ENCODE measurements at places on chromosomes 3 and 15.

DNA sequence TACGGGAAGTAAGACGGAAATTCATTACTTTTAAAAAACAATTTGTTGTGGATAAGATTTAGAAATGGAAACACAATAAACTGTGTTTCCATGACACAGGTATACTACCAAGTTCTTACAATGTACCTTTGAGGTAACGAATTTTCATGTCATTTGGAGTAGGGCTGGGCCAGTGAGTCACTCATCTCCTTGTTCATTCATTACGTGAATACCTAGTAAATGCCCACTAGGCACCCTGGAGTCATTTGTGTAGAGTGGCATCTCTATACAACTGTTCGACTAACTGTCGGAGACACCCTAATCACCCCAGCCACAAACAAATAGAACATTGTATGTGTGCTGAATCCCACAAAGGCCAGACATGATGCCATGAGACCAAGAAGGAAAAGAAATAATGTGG lies 94.8 kb downstream of the IGF1R start:
- no peak for DNase-seq

- no peak for DNase-seq
These were observed 65.9 kb upstream of the C3orf80 start for GRCh38 chr3:160159341-160159740.

DNA sequence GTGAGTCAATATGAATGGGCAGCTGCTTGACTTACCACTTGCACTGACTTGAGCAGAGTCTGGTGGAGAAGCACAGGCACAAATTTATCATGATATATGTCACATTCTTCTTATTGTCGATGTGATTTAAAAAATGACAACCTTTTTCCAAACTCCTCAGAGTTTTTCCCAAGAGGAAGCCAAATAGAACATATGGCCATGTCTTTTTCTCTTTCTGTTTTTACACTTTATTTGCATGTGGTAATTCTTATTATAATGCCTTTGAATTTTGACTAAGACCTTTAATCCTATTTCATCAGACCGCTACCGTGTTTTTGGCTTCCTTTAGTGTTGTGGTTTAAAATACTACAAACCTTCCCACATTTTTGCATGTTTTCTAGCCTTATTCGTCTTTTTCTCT lies 666.2 kb downstream of the PDCD6IP start:
- DNase-seq, result no peak

DNA sequence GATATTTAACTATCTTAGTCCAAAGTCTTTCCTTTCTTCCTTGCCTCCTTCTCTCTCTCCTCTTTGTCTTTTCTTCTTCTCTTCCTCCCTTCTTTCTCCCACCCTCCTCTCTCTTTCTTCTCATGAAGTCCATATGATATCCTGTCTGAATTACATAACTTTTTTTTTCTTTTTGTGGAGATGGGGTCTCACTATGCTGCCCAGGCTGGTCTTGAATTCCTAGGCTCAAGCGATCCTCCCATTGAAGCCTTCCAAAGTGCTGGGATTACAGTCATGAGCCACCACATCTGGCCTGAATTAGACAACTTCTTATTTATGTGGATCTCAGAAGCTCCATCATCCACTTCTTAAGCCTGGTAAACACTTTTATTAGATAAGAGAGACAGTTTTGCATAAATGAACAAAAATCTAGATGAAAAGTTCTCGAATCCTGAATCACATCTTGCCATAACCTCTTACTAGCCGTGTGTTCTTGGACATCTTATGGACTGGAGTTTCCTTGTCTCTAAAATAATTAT lies 206.5 kb downstream of the LPP start:
- no peak for DNase-seq

DNA sequence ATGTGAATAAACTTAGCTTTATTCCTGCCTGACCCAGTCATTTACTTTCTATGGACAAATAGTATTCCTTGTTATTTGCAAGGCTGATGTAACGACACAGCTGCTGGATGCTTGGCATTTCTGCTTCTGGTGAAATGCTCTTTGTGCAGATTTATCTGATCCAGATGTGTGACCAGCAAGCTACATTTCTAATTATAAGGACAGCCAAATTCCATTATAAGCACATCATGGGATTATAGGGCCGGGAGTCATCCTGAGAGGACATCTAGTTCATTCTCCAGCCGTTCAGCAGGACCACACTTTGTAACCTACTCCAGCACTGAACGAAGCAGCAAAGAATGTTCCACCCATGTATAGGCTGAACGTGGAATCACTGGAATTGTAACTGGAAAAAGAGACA lies 42.9 kb downstream of the FNDC3B start:
- no peak for DNase-seq

DNA sequence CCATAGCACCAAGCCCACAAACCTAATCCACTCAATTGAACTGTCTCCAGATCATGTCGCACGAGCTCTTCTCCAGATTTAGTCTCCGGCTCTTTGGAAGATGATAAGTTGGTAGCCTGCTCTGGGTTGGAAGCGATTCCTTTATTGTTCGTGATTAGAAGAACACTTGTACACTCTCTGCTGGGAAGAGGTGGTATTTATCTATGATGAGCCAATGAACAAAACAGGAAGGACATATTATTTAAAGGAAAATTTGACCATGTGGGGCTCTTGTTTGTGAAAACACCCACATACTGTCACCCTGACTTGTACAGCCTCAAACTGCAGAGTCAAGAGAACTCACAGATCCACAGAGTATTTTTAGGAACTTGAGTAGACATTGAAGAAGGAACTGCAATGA lies 54.4 kb downstream of the MYZAP start:
- DNase-seq, result no peak

GRCh38 chr3:95312650-95313049 lies 1249.8 kb downstream of the NSUN3 start:
- no peak for DNase-seq

GRCh38 chr15:70308011-70308734 lies 210.5 kb upstream of the TLE3 start:
- no peak for DNase-seq

GRCh38 chr3:43734685-43735084 lies 43.9 kb downstream of the ABHD5 start:
- no peak for DNase-seq

- no peak for DNase-seq
These were observed 459.7 kb upstream of the ZNF717 start for GRCh38 chr3:76245073-76245472.

GRCh38 chr3:33722626-33723370 lies 4.7 kb upstream of the CLASP2 start:
- no peak for DNase-seq

Data from activated CD4-positive, alpha-beta T cell treated with anti-CD3 and anti-CD28 coated beads for 1 hour (primary cell).